ENCODE measurements at places on chromosomes 12 and 14.

DNA sequence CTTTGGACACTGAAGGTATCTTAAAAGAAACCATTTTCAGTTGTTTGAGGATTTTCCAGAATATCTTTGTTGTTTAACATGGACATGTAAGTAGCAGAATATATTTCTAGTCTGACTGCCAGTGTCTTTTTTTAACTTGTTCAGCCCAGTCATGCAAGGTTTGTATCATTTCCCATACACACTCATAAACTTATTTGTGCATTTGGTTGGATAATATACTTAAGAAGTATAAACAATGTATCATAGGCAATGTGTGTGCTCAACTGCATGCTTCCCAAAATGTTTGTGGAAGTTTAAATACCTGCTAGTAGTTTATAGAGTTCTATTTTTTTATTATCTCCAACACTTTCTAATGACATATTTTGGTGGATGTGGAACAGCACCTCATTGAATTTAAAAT is 707.4 kb upstream of the FBXO33 start:
- DNase-seq: no peak

GRCh38 chr12:34126805-34127204 is 104.5 kb downstream of the ALG10 start:
- no peak for DNase-seq

DNA sequence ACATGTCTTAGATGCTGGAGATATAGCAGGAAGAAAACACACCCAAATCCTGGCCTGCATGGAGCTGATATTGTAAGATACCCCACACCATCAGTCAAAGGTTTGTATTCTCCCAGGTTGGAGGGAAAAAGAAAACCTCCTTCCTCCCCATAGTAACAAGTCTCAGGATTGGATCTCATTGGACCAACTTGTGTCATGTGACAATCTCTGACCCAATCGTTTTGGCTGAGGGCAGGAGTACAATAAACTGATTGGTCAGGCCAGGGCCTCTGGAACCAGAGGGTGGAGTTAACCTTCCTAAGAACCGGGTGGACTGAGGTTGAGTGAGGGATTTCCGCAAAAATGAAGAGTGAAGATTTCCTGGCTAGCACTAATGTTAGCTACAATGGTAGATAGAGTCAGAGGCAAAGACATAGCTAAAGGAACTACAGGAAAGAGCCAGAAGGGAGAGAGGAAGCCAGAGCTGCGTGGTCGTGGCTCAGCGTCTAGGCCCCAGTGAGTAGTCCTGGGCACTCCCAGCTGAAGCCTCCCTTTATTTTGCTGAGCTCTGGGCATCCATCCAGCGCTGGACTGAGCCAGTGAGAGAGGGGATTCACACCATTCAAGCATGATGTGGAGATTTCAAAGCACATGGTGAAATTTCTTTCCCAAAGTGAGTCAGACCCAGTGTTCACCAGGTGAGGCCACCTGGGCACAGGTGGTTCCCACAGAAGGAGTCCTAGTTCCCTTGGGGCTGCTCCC is 219.9 kb downstream of the AACS start:
- no peak for DNase-seq

GRCh38 chr12:41558671-41559070 is 370.6 kb downstream of the PDZRN4 start:
- DNase-seq: no peak

- no peak for DNase-seq
Observed at GRCh38 chr14:56709201-56709600, 101.1 kb downstream of the OTX2 start.
